Stimulated activated CD8-positive, alpha-beta memory T cell treated with anti-CD3 and anti-CD28 coated beads, Interleukin-4, amount 100 ng/mL, for 24 hours (primary cell): ENCODE measurements at places on chromosomes 2 and 18.

GRCh38 chr2:154692927-154693326 is 5.6 kb upstream of the KCNJ3 start:
- no peak for DNase-seq

DNA sequence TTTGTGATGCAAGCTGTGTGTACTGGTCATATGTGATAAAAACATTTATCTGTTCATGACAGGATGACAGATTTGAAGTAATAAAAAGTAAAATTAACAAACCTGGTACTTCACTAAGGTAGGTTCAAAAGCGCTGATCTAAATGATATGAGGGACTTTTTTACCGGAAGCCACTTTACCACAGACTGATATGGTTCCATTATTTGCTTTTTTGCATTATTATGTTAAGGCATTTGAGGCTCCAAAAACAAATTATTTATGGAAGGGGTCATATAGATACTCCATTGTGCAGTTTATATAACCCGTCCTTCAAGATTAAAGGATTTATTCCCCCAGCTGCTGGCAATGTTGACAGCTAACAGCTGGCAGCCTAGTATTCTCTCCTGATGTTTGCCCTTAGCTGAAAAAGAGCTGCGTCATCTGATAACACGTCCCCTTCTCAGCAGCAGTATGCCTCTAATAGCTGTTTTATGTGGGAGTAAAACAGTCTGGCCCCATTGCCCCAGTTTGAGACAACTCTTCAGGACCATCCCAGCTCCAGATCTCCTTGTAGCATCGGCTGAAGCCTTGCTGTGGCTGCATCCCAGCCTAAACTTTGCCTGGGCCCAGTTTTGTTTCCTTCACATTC is 84.8 kb upstream of the XIRP2 start:
- DNase-seq = no peak

GRCh38 chr18:76522122-76522503 is 27.1 kb upstream of the ZNF516 start:
- no peak for DNase-seq

DNA sequence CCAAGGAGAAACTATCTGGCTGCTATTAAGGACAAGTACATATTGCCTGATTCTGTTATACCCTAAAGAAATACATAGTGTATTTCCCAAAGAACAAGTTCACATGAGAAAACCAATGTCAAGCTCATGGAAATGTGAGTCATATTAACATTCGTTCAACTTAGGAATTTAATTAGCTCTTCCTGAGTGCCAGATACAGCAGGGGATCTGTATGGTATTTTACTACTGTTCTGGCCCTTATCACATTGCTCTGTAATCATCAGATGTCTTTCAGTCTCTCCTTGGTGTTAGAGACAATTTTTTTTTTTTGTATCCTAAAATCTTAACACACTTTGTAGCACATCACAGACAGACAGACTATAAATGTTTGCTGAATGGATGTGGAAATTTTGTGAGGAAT is 395.0 kb upstream of the CRIM1 start:
- no peak for DNase-seq

DNA sequence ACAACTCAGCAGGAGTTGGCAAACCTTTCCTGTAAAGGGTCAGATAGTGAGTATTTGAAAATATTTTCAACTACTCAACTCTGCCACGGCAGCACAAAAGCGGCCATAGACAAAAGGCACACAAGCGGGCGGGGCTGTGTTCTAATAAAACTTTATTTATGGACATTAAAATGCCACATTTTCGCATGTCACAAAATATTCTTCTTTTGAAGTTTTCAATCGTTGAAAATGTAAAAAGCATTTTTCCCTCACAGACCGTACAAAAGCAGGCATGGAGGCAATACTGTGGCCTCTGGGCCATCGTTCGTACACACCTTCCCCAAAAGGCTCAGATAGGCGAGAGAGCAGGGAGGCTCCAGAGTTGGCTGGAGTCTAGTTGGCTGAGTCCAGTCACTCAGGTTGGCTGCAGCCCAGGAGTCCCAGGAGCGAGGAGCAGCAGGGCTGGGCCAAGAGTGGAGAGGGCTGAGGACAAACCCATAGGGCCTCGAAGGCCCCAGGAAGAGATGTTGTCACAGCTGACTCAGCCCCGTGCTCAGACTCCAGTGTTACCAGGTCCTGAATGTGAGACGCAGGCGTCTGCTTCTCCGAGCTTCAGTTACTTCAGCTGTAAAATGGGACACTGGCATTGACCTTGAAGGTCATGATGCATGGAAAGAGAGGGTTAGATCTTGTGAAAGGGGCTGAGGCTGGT is 42.5 kb downstream of the SDC1 start:
- no peak for DNase-seq

DNA sequence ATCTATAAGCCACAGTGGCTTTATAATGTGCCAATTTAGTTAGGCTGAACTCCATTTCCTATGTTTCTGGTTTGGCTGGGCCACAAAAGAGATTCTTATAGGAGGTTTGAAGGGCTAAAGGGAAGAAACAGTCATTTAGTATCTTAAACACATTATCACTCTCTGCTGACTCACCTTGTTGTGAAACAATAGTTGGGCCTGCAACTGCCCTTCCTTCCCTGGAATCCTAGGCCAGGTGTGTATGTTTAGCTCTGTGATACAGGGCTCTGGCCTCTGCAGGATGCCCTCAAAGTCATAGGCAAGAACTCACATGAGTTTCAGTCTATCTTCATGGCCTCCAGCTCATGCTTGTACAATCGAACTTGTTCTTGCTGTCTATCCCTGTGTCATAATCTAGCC is 400.0 kb upstream of the CELF4 start:
- DNase-seq = no peak
